ENCODE measurements at places on chromosomes 2 and 18. TPM values are rescaled to one million over a fixed set of nuclear protein-coding genes. Genes with fewer than 3 reads are reported as not detected.

DNA sequence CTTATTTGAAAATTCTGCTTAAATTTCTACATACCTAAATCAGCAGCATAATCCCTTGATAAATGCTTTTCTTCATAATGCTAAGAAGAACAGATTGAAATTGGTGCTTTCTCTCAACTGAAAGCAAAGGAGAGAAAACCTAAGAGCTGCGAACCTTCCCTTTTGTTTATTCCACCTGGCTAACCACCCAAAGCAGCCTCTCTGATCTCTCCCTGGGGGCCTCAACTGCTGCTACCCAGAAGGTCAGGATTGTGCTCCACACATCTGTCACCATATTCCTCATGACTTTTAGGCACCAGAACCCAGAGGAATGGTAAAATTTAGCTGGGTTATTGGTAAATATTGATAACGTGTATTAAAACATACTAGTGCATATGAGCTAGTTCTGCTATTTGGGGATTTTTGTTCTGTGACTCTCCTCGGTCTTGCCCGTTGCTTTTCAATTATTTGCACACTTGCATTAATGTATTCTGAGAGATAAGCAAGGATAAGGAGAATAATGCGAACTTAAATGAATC, 334.1 kb downstream of the RIT2 start:
- DNase-seq, result no peak

DNA sequence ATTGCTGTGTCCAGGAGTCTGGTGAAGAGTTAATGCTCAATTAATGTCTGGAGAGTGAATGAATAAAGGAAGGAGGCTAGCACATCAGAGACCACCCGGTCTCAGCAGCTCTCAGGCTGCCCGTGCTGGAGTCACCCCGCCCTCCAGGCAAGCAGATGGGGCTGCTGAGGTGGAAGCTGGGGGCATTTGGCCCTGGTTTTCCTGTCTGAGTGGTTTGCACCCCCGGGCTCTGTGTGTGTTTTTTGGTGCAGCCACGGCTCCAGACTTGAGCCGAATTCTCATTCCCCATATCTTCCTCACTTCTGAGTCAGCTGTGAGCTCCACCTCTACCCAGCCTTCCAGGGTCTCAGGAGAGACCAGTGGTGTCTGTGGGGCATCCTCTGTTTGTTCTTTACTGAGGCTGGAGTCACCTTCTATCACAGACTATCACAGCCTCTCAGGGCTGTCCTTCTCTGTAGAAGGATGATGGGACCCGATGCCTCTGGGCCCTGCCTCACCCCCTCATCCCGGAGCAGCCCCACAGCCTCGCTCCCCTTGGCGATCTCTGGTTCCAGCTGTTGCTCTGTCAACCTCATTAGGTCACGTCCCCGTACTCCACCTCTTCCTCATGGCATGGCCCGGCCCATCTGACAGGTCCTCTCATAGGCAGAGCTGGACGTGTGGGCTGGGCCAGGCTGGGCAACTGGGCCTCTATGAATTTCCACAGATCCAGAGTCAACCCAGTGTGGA, 60.8 kb downstream of the HS1BP3 start:
- DNase-seq, result no peak

DNA sequence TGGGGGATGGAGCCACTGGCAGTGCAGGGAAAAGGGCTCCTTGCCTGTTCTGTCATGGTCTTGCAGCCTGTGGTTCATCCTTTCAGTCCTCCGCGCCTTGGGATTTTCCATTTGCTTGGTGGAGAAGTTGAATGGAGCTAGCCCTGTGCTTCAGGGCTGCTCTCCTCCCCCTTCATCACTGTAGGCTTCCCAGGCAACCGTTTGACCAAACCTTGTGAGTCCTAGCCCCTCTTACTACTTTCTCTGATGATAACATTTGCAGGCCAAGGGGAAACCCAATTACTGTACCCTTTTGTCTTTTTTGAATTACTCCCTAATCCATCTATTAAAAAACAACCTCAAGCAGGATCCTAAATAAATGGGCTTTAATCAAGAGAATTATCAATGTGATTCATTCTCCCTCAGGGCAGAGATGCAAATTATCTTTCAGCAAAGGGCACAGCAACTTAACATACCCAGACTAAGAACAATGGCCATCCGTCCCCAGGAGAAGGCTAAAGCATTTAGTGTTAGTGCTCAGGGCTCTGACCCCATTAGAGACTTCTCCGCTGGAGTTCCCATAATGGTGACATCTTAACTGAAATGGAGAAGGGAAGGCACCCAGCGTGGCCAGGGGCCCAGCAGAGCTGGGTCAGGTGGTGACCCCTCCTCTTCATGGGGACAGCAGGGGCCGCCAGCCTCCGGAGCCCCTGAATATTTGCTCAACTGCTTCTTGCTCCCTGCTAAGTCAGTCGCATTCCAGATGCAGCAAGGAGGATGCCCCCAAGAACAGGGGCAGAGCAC, 40.7 kb downstream of the RHOB start:
- DNase-seq, result no peak

Gene GNLY
- total RNA-seq, result not detected
